ENCODE measurements at places on chromosomes 4 and X.
A peak's percentile ranks its signal among the peaks of the same experiment; 100 is the strongest.

GRCh38 chr4:53579826-53580225 lies 11.5 kb downstream of the LNX1 start:
- no peaks in the 10 kb centered on the region for H3K27me3 ChIP-seq
- DNase-seq = no peak
- no peak overlapping the region for H3K27ac ChIP-seq

GRCh38 chrX:40573763-40574162 lies 7.0 kb upstream of the ATP6AP2 start:
- no peak overlapping the region for H3K4me3 ChIP-seq
- peak; percentile 43 for DNase-seq
- H3K27ac ChIP-seq = no peak overlapping the region
- peaks cover 4% of the 10 kb centered on the region for H3K36me3 ChIP-seq

DNA sequence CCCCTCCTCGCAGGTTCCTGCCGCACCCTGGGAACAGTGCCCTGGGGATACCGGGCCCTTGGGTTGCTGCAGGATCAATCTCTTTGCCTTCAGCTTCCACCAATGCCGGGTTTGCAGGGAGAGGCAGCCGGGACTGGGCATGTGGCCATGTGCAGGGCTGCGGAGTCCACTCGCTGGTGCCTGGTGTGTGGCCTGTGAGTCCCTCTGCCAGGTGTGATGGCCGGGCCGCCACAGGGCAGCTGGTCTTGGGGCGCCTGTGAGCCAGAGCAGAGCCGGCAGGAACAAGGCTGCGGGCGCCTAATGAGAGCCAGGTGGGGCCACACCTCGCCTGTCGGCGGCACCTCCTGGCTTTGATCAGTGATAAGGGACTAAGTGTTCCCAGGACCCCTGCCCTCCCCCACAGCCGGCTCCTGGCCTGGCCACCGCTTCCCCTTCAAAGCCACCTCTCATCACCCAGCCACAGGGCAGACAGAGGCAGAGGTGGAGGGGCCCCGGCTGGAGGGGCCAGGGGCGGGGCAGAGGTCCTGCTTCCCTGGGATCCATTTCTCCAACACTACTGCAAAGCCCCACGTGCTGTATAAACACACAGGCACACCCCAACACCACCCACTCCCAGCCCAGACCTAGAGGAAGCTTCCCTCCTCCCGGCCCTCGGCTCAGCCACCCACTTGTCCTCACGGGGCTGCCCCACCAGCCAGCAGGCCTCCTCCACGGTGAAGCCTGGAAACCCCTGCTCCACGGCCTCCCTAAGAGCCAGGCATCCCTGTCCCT lies 132.7 kb downstream of the CPZ start:
- no peaks in the 10 kb centered on the region for H3K36me3 ChIP-seq
- peak; percentile 47 for DNase-seq
- H3K27me3 ChIP-seq = no peaks in the 10 kb centered on the region
- no peak overlapping the region for H3K4me3 ChIP-seq
- no peaks in the 10 kb centered on the region for H3K4me1 ChIP-seq

DNA sequence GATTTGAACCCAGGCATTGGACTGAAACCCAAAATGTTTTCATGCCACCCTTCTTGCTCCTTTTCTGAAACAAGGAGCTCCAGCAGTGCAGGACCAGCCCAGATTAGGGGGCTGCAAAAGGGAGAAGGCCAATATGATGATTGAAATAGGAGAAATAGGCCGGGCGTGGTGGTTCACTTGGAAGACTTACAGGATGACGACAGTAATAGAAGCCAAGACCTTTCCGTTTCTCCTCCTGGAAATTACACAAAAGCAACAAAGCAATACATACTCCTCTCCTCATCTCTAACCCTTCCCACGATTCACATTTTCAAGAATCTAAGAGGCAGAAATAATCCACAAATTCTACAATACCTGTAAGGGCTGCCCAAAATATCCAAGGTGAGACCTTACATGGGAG lies 90.8 kb downstream of the ANAPC4 start:
- H3K36me3 ChIP-seq = no peaks in the 10 kb centered on the region
- H3K27ac ChIP-seq = no peak overlapping the region
- no peak for DNase-seq

DNA sequence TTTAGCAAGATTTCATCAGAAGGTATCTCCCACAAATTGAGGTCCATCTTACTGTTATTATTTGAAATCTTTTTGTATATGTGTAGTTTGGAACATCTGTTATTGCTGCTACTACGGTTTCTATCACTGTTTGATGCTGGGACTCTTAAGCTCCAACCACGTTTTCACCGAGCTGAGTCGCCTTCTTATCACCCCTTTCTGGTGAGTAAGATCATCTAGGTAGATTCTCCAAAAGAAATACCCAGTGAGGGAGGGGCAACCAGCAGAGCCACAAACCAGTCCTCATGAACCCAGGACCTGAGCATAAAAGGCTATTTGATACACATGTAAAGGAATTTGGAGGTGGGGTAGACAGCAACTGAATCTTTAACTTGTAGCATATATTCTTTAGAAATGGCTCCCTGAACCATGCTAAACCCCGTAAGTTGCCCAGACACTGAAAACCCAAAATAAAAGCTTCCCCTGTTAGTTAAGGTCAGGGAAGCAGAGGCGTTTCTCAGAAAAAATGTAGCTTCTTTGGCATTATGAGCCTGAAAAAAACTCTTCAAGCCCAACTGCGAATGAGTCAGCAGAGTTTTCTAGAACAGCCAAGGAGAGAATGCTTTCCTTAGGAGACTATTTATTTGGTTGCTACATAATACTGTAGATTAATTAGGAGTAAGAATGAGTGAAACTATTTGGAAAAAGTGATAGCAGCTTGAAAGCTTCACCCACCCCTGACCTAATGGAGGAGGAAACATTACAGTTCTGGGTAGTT lies 53.8 kb upstream of the ATXN3L start:
- no peaks in the 10 kb centered on the region for H3K4me1 ChIP-seq
- no peak for DNase-seq
- H3K4me3 ChIP-seq = no peak overlapping the region
- H3K27ac ChIP-seq = no peak overlapping the region
- no peaks in the 10 kb centered on the region for H3K27me3 ChIP-seq

DNA sequence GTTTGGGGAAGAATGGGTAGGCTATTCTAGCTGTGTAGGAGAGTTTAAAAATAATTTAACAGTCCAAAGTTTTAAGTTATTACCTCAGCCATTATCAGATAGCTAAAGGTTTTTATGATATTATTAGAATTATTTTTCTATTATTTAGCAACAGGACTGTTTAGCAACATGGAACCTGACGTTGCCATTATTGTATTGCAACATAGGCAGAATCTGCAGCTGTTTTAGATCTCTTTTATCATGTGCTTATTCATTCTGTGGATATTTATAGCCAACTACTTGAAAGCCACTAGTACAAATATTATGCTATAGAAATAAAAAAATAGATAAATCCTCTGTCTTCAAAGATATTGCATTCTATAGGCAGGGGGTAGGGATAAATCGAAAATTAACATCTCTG lies 382.0 kb upstream of the TRAM1L1 start:
- H3K4me1 ChIP-seq = peaks cover 2% of the 10 kb centered on the region
- H3K27me3 ChIP-seq = no peaks in the 10 kb centered on the region
- DNase-seq = no peak
- H3K36me3 ChIP-seq = no peaks in the 10 kb centered on the region

DNA sequence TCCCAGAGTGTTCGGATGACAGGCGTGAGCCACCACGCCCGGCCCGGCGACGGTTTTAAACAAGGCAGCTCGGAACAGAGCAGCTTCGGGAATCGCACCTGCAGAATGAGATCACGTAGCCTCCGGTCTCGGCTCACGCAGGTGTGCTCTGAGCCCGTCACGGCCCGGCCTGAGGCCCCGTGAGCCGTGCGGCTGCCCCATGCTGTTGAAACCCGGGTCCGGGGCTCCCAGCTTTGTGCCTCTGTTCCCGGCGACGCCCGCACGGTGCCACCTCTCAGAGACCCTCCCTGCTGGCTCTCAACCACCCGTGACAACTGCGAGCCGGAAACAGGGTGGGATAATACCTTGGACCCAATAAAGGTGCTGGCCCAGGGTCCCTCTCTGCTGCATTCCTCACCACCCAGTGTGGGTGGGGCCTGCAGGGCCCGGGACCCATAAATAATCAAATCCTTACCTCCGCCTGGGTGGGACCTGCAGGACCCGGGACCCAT lies 13.4 kb upstream of the PLCXD1 start:
- DNase-seq = peak; percentile 74
- no peak overlapping the region for H3K27ac ChIP-seq
- no peaks in the 10 kb centered on the region for H3K4me1 ChIP-seq

DNA sequence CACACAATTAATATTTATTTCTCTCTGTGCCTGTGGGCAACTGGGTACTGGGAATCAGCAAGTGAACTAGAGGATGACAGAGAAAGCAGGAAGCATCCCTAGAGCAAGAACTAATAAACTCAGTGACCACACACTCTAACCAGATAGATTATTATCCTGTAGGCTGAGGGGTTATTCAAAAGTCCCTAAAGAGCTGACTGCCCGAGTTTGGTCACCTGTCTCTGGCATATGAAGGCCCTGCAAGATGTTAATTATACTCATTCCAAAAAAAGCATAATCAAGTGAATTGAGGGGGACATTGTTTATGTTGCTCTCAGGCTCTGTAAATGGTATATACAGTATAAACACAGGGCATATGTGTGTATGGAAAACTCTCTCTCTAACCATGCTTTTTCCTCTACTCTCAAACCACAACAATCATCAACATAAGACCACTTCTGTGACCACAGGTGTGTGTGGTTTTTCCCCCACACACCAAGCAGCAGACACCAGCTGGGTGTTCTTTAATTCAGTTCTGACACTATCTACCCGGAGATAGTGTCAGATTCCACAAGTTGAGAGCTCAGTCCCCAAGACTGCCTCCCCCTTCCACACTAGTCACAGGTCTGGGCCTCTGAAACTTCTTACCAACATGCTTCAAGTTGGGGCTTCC lies 6.2 kb upstream of the HPSE start:
- H3K27ac ChIP-seq = no peak overlapping the region
- no peak overlapping the region for H3K4me3 ChIP-seq
- no peak for DNase-seq
- H3K4me1 ChIP-seq = no peaks in the 10 kb centered on the region

GRCh38 chr4:56653461-56654237 lies 27.4 kb downstream of the HOPX start:
- no peak overlapping the region for H3K27ac ChIP-seq
- peaks cover 51% of the 10 kb centered on the region for H3K27me3 ChIP-seq
- peaks cover 1% of the 10 kb centered on the region for H3K36me3 ChIP-seq
- no peaks in the 10 kb centered on the region for H3K4me1 ChIP-seq

DNA sequence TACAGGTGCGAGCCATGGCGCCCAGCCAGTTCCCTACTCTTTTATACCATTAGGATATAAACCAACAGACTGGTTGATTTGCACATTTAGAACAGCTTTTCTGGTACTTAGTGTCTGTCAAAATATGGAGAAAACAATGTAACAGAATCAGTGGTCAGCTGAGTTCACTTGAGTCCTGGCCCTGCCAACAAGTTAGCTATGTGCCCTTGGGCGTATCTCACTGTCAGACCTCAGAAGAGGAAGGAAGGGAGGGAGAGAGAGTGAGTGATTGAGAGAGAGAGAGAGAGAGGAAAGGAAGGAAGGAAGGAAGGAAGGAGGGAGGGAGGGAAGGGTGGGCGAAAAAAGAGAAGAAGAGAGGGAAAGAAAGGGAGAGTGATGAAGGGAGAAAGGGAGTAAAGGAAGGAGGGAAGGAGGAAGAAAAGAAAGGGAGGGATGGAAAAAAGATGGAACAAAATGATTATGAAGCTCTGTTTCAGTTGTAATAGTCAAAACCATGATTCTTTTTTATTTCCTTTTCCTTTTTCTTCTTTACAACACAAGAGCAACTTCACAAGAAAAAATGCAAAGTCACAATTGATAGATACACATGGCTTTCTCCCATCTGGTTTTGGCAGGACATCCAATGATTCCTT lies 55.7 kb upstream of the PDGFRA start:
- H3K4me1 ChIP-seq = no peaks in the 10 kb centered on the region
- no peaks in the 10 kb centered on the region for H3K36me3 ChIP-seq
- no peaks in the 10 kb centered on the region for H3K27me3 ChIP-seq
- no peak overlapping the region for H3K27ac ChIP-seq

DNA sequence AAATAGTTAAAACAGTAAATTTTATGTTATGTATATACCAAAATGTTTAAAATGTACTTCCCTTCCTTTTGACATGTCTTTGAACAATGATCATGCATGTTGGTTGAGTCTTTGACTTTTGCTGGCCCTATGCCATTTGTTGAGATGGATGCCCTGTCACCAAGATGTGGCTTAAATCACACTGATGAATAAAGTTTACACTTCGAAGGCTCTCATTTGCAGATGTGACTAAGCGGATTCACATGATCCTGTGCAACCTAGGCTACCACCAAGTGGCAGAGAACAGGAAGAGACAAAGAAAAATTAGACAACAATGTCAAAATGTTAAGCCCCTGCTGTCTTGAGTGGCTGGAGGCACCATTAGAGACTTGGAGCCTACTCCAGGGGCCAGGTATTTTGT lies 139.9 kb downstream of the RAB28 start:
- no peaks in the 10 kb centered on the region for H3K4me1 ChIP-seq
- H3K27ac ChIP-seq = no peak overlapping the region
- DNase-seq = no peak
- H3K4me3 ChIP-seq = no peak overlapping the region
- peaks cover 13% of the 10 kb centered on the region for H3K36me3 ChIP-seq
- no peaks in the 10 kb centered on the region for H3K27me3 ChIP-seq

DNA sequence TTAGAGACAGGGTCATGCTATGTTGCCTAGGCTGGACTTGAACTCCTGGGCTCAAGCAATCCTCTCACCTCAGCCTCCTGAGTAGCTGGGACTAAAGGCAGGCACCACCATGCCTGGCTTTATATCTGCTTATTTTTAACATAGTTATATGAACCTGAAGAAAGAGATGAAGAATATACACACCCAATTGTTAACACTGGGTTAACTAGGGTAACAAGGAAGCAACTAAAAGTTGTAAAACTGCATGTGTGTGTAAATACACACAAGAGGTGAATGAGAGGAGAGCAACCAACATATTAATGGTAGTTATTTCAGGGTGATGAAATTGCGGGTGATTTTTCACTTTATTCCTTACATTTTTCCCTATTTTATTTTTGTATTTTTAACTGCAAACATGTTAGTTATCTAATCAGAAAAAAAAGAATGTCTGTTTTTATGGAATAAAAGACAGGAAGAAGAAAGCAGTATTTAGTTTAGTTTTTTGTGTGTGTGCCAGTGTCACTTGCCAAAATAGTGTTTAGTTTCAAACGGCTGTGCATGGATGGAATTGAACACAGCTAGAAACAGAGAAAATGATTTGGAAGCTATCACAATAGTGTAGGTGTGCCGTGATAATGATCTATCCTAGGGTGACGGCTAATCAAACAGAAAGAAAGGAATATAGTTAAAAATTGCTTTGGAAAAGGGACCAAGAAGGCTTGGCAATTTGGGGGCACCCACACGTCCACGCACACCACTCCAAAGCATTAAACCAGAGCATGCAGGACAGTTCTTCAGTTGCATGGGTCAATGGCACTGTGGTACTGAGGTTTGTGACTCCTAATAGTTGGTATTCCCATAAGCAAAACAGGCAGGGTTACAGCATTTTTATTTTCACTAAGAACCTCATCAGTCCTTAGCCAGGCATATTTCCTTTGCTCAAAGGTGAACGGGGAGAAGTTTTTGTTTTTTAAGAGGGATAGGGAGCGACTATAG lies 89.1 kb upstream of the KLHL13 start:
- no peak overlapping the region for H3K27ac ChIP-seq
- no peaks in the 10 kb centered on the region for H3K4me1 ChIP-seq
- no peaks in the 10 kb centered on the region for H3K36me3 ChIP-seq
- no peaks in the 10 kb centered on the region for H3K27me3 ChIP-seq

Measured in H9 (cell line).